ENCODE measurements at places on chromosomes 6 and 20. TPM values are rescaled to one million over a fixed set of nuclear protein-coding genes. Genes with fewer than 3 reads are reported as not detected.

DNA sequence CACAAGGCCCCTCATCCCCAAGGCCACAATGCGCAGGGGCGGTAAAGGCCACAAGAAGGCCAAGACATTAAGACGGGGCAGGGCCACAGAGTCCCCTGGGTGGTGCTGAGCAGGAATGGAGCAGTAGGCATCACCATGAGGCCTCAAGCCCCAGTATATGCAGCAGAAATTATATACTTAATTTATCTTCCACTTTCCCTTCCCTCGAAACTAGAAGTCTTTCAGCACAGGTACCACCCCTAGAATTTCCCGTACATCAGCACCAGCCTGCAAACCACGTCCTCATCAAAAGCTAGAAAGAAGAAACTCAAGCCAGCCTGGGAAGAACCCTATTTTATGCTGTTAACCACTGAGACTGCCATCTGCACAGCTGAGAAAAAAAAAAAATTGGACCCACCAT lies 89.4 kb downstream of the PLG start:
- no peak for DNase-seq

DNA sequence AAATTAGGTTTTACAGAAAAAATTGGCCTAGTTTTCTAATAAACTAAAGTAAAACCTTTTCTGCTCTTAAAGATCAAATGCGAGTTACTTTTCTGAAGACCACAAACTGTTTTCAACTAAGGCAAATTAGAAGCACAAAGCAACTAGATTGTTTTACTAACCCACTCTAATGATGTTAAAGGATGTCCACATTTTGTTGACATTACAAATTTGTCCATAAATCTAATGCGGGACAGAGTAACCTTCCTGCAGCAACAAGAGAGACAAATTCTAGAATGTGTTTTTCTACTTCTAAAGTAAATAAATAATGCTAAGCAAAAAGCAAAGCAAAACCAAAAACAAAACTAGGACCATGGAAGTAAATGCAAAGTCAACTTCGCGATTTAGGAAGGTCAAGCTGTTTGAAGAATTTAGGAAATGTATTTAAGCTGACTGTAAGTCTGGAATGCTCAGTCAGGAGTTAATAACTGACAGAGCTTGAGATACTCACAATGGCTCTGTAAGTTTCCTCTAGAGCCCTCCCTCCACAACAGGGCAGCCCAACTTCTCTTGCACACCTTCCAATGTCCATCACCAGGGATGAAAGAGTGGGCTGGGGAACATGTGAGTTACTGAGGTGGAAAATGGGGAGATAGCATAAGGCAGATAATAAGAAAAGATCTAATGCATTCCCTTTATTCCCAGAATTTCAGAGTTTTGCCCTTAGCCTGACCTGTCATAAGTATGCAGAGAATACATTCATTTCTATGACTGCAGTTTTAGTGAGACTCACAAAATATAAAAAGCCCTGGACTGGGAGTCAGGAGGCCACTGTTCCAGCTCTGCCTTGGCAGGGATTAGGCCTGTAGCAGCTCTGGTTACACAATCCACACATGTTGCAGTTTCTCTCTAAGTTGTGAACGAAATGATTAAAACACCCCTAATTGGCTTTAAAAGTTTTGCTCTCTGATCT lies 158.8 kb downstream of the FOXA2 start:
- no peak for DNase-seq

Gene EYA2
- 10.6 TPM for total RNA-seq

GRCh38 chr6:14058735-14059134 lies 58.8 kb upstream of the CD83 start:
- no peak for DNase-seq

GRCh38 chr6:12608874-12609273 lies 107.7 kb upstream of the PHACTR1 start:
- DNase-seq: no peak

- no peak for DNase-seq
These were observed 331.0 kb upstream of the SOX4 start for GRCh38 chr6:21262504-21262903.

DNA sequence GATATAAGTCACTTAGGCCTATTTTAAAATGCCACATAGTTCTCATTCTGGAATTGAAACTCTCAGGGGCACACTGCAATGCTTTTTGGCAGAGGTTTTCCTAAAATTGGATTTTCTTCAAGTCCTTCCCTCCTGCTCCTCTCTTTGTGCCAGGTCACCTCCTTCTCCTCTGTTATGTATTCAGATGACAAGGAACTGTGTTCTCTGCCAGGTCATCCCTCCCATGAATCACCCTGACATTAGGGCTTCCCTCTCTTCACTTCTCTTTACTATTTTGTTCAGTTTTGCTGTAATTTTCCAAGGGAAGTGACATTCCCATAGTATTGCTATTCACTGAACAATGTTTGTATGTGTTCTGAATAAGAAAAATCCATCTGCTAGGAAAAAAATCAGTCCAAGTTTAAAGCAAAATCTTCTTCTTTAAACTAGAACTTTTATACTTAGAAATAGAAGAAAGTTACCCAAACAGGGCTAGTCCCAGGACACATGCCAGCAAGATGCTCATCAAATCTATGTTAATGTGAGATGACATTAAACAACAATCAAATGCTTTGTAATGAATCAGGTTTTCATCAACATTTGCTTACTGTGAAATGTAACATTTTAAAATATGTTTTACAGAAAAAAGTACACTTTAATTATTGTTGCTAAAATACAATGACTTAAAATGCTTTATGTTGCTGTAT lies 461.1 kb downstream of the MMUT start:
- peak; percentile 31 for DNase-seq

GRCh38 chr6:98054453-98054852 lies 771.4 kb upstream of the MMS22L start:
- DNase-seq: peak; percentile 17

Data from bronchial epithelial cell (primary cell).